ENCODE measurements at places on chromosomes 1 and 21.
A peak's percentile ranks its signal among the peaks of the same experiment; 100 is the strongest.

GRCh38 chr1:31441970-31442647 is 29.1 kb downstream of the SERINC2 start:
- DNase-seq: no peak

DNA sequence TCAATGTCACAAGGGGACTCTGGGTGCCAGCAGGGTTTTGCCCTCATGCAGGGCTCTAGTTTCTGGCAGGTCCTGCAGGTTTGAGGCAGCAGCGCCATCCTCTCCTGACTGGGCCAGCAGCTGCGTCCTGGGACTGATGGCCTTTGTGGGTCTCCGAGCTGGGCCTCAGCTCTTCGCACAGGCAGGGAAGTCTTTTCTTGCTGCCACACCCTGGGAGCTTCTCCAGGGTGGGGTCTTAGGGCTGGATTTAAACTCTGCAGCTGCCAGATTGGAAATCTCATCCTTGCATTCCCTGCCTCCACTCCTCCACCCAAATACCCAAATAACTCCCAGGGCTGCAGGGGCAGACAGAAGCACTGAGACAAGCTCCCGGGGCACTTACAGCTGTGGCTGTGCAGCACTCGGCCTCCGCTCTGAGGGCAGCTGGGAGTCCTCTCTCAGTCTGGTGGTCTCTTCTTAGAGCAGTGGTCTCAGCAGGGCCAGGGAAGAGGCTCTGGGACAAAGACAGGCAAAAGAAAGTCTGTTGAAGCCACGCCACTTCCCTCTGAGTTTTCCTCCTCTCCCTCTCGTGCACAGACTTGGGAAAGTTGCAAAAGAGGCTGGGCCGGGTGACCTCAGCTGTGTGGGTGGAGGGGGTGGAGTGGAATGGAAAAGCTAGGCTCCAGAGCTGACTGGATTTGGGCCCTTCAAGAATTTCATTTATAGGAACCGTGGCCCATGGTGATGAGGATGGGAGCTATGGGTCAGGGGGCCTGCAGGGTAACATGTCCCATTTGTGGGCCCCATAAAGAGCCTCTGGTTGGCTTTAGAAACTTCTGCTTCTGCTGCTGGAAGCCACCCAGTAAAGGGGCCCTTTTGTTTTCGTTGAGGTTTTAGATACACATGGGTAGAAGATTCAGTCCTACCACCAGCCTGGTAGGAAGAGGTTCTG is at the start of gene RAB7B:
Gene RAB7B, minus strand, starts transcription at position 525 of the 931 bp plus-strand sequence. CDS start 9,260 bp downstream, outside the sequence.
- peak; percentile 64 for DNase-seq

DNA sequence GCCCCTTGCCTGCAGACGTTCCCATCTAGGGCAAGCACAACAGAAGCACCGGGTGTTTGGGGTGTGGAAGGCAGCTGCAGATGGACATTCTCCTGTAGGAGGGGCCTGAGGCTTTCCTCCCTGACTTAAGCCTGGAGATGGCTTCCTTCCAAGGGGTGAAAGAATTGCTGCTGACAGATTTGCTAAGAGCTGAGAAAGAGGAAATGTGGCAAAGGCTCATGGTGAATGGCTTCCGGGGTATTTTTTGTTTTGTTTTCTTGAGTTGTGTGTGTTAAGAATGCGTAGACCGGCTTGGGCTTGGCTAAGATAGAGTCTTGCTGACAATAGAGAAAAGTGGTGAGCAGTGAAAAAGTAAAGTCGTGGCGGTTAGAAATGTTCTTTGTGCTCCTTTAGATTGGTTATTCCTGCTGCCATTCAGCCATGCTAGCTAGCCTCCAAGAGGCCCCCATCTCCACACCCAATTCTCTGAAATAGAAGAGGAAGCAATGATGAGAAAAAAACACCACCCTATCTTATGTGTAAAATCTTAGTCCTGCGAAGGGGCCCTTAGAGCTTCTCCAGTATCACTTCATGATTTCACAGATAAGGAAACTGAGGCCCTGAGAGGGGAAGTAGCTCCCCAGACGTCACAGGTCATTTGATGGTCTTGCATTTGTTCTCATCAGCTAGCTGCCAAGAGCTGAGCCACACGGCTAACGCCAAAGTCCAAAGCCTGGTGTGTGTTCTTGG is 36.9 kb downstream of the EIF2D start:
- DNase-seq: peak; percentile 53

GRCh38 chr1:66652556-66652955 is 99.7 kb upstream of the DYNLT5 start:
- DNase-seq: no peak

- no peak for DNase-seq
Measured at GRCh38 chr1:246036175-246036574, 470.9 kb downstream of the SMYD3 start.

GRCh38 chr1:228212415-228212965 is 4.6 kb downstream of the OBSCN start:
- no peak for DNase-seq

- DNase-seq: no peak
Measured at GRCh38 chr1:97562081-97562480, 358.8 kb downstream of the DPYD start.

DNA sequence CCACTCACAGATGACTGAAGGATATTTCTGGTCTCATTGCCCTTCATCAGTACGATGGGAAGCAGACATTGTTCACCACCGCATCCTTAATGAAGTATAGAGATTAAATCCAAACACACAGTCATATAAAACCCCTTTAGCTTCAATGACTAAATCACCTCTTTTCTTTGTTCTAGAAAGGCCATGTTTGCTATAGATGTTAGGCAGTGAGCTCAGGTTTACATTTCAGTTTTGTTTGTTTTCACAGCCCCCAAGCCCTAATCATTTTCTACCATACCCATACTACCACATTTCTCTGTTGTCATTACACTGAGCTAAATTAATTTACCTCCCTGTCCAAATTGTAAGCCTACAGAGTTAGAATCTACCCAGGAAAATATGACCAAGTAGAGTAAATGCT is 385.1 kb downstream of the NTNG1 start:
- no peak for DNase-seq

DNA sequence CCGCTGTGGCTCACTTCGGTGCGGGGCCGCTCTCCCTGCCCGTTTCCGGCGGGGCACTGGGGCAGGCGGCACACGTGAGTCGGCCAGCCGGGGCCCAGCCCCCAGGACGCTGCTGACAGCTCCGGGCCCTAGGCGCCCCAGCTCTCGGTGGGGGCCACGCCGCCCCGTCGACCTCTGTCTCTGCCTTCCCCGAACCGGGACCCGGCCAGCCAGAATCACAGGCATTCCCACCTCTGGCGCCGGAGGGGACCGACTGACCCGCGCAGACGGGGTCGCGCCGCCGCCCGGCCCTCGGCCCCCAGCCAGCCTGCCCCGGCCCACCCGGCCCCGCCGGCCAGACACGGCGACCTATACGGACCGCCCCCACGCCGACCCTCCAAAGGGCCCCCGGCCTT is 755 bp downstream of the SCMH1 start:
- peak; percentile 20 for DNase-seq

GRCh38 chr1:204283711-204284651 is 70.2 kb upstream of the GOLT1A start:
- no peak for DNase-seq
